ENCODE measurements at places on chromosomes 4 and X.

DNA sequence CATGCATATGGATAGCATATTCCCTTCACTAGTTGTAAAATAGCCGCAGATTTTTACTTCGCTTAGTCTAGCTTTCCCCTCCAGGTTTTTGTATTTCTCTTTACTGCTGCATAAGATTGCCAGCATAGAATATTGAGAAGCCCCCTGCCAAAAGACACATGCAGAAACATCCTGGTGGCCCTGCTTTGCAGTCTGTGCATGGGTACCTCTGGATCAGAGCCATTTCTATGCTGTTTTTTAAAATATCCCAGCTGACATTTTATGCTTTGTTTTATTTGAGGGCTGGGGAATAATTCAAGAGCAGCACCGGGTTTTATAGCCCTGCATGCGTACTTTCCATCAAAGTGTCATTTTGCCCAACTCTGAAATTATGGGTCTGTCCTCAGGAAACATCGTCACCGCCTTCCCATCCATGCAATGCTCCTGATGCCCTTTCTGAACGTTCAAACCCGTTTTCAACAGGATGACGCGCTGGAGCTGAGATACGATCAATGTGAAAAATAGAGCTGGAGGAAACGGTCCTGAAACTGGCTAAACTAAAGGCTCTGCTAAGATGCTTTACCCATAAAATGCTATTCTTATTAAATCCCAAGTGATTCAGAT is 314.3 kb downstream of the EVC2 start:
- DNase-seq = no peak

- DNase-seq = no peak
Observed at GRCh38 chr4:169220854-169221411, 49.8 kb downstream of the SH3RF1 start.

- no peak for DNase-seq
Observed at GRCh38 chrX:72307646-72308051, 1.9 kb upstream of the CITED1 start.

GRCh38 chrX:67673741-67674274 is 130.0 kb downstream of the AR start:
- DNase-seq = no peak

DNA sequence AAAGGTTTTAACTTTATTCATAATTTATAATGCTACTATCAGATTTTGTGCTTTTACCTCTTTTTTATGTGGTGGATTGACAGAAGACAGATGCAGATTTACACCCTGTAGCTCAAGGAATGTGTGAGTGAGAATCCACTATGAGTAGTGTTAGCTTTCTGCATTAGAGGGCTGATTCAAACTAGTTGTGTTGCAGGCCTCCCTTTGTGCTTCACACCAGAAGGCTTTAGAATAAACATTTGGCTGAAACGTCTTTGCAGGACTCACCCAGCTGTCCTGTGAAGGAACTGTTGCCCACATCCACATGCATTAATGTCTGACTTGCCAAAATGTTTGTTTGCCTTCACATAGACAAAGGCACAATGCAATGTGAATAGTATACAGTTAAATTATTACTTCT is 127.0 kb downstream of the PCDH7 start:
- no peak for DNase-seq

All from activated CD8-positive, alpha-beta memory T cell treated with anti-CD3 and anti-CD28 coated beads, Interleukin-2, amount 10 ng/mL, durations not matched to agents 7 days and 5 days (primary cell).